ENCODE measurements at places on chromosomes 4 and X.
A peak's percentile ranks its signal among the peaks of the same experiment; 100 is the strongest.

DNA sequence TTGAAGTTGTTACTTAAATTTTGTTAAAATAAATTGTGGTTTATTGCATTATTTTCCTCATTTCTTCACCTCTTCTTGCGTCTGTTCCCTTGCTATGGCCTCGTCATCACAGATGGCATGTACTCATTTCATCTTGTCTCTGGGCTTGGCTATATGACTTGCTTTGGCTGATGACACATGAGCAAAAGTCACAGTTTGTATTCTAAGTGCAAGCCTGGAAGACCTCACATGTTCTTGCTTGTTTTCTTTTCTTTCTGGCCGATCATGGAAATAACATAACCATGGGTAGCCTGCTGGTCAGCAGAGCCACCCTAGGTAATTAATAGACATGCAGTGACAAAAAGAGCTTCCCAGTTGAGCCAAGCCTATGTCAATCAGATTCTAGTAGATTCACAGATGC, 527.9 kb downstream of the SPRY1 start:
- no peak for DNase-seq

DNA sequence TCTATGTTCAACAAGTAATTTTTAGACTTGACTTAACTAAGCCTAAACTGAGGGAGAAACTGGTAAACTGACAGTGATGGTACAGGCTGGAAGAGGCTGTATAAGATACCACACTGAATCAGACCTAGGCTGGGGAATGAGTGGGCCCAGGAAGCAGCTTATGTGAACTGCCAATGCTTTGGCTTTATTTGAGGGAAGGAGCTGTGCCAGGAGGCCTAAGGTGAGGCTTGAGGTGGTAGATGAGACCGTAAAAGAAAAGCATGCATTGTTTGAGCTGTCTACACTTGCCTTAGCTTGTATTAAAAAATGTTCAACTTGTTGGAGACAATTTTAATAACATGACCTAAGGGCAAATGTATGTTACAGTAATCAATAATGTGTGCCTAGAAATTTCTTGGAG, 96.2 kb downstream of the RS1 start:
- no peak for DNase-seq

GRCh38 chr4:13276357-13276756, 207.8 kb downstream of the RAB28 start:
- no peak for DNase-seq

DNA sequence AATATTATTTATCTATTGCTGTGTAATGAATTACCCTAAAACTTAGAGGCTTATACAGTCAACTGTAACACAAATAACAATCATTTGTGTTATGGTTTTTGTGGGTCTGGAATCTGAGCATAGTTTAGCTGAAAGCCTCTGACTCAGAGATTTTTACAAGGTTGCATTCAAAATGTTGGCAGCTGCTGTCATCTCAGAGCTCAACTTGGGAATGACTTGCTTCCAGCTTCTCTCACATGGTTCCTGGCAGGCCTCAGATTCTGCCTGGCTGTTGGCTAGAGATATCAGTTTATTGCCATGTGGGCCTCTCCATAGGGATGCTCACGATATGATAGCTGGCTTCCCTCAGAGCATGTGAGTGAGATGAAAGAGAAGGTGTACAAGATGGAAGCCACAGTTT, 70.2 kb upstream of the BRWD3 start:
- DNase-seq: no peak

GRCh38 chr4:145066063-145066501, 31.9 kb downstream of the ANAPC10 start:
- DNase-seq: no peak

- DNase-seq: peak; percentile 50
Observed at GRCh38 chrX:22135994-22136684, 104.0 kb downstream of the PHEX start.

GRCh38 chrX:40976981-40977380, 108.3 kb upstream of the USP9X start:
- DNase-seq: no peak

DNA sequence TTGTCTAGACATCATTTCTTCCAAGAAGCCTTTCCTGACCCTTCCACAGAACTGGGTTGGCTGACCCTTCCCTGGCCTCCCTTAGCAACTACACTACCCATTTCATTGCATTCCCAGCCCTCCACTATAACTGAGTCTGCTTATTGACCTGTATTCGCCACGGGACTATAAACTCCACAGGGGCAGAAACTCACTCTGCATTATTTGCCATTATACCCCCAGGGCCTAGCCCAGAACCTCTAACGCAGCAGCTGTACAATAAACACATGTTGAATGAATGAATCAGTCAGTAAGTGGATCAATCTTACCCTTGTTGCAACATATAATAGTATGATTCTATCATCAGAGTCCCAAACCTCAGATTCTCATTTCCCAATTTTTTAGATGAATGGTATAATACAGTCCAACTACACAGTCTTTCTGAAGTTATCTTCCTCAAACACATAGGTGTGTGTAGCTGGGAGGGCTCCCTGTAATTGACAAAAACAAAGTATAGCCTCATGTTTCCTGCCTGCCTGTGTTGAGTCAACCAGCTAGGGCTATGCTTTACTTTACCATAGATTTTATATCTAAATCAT, 209.3 kb downstream of the CHIC2 start:
- peak; percentile 39 for DNase-seq

GRCh38 chr4:76188557-76188956, 25.1 kb downstream of the SCARB2 start:
- no peak for DNase-seq

DNA sequence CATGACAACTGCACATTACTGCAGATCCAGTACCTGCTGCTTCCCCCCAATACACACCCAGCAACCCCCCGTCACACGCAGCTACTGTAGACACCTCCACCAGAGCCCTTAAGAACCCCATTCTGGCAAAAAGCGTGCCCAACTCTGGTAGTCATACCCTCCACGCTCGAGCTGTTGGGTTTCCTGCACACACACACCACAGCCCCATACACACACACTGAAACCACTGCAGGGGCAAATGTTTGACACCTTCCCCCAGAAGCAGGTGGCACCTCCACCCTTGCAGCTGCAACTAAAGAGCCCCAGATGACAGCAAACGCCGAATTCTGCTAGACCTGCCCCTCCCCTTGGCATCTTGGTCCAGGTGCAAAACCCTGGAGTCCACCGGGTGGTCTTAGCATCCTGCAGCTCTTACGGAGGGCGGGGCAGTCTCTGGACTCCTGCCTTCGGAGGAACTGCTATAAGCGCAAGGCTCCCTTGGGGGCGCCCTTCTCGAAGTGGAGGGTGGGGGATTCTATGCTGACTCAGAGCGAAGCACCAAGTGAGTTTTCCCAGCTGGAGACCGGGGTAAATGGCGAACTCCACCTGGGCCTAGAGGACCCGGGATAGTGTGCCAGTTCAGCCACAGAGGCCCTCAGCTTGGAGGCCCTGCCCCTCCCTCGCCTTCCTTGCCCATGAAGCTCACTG, 1.5 kb downstream of the FRMPD3 start:
- no peak for DNase-seq

- peak; percentile 6 for DNase-seq
Observed at GRCh38 chr4:102867278-102868152, 1.3 kb upstream of the CISD2 start.

- DNase-seq: no peak
Observed at GRCh38 chrX:38750551-38750950, 50.7 kb upstream of the MID1IP1 start.

DNA sequence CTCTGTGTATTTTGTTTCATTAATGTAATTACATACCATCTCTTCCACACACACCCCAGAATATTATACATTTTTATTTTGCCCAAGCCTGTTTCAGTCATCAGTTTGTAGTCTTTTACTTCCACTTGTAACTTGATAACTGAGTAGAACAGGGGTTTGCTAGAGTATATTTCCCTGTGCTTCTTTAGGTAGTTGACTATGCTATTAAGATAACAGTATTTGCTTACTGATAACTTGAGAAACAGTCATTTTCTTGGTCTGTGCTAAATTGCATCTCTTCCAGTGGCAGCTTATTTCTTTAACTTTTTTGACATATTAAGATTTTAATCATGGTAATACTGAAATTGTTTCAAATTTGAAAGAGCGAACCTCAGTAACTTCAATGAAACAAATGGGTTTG, 7.0 kb upstream of the XK start:
- DNase-seq: no peak

- no peak for DNase-seq
Observed at GRCh38 chr4:100504086-100504874, 13.5 kb downstream of the EMCN start.

DNA sequence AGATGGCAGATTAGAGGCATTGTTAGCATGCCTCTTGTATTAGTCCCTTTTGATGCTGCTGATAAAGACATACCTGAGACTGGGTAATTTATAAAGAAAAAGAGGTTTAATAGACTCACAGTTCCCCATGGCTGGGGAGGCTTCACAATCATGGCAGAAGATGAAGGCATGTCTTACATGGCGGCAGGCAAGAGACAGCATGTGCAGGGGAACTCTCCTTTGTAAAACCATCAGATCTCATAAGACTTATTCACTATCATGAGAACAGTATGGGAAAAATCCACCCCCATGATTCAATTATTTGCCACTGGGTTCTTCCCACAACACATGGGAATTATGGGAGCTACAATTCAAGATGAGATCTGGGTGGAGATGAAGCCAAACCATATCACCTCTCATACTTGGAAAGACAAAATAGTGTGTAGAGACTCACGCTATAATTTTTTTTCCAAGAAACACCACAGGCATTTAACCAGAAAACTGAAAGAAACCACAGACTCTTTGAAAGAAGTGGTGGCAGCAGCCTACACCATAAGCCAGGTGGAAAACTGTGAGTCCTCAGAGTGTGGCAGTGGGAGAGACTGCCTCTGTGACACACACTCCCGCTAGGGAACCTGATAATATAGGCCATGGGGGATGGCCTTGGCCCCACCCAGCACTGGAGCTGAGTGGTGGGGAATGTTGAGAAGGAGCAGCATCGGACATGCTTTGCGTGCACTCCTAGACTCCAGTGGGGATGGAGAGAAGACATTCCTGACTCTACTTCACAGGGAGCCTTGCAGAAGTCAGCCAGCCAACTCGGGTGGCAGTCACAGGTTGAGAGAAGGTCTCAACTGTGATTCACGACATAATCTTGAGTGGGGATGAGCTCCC, 51.5 kb downstream of the SLC2A9 start:
- no peak for DNase-seq

- no peak for DNase-seq
Observed at GRCh38 chr4:186025408-186025690, 43.6 kb upstream of the TLR3 start.

DNA sequence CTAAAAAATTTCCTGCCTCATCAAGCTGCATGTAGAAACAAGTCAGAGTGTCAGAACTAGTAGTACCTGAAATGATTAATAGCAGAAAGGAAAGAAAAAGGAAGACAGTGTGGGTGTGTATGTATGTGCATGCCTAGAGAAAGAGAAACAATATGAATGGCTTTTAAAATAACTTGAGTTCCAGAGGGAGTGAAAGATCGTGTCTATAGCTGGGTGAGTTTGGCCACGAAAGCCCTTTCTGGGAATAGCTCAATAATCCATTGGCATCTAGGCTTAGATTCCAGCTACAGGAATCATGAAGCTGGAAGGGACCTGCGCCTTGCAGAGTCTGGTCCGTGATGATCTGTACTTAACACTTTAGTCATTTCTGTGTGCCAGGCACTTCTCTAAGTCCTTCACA, 195.6 kb downstream of the RAPGEF2 start:
- DNase-seq: no peak

DNA sequence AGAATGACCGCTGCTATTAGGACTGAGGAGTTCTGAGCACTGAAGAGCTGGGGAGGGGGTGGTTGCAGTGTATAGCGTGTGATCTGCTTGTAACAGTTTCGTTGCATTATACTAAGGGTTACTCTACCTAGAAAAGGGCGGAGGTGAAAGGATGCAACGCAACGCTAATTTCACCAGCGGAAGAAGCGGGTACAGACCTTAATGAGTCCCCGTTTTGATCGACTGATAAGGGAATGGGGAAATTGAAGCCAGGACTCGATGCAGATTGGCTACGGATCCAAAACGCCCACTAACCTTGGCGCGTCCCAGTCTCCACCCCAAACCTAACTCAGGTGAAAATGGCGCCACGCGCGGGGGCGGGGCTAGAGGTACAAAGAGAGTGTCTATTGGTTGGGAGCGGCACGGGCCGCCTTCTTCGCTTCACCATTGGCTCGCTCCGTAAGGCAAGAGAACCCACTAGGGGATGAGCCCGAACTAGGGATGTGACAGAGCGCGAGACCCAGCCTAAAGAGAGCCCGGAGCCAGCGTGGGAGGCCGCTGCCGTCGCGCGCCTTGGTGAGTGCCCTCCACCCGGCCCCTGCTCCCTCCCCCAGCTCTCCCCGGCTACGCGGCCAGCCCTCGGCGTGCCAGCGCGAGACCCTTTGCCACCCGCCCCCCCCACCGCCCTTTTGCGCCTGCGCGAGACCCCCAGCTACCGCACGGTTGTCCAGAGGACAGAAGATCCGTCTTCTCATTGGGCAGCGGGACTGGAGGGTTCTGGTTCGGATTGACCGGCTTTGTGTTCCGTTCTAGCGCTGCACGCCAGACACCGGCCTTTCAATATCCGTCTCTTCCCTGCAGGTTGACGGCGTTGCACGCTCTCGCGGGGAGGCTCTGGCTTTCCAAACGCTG, at the start of gene EBP:
Gene EBP, plus strand, starts transcription at position 456 of the 891 bp plus-strand sequence. CDS start 1,964 bp downstream, outside the sequence.
- DNase-seq: peak; percentile 86

DNA sequence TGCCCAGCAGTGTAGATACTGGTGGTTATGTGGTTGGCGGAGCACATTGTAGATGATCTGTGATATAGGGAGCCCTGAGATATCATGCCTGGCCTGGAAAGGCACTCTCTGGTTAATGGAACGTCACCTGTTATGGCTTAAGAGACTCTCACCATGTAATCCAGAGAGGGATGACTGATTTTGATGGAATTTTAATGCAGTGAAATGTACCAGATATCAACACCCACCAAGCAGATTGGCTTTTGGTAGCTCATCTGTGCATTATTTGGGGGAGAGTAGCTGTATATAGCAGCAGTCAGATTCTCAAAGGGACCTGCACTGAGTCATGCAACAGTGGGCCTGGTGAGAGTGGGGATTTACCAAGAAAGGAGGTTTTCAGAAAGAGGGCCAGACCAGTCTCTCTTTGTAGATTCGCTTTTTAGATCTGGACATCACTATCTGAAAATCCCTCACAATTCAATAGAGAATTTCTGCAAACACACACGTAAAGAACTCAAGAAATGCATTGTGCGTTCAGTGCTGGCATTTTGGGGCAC, 17.3 kb downstream of the TSC22D3 start:
- no peak for DNase-seq

DNA sequence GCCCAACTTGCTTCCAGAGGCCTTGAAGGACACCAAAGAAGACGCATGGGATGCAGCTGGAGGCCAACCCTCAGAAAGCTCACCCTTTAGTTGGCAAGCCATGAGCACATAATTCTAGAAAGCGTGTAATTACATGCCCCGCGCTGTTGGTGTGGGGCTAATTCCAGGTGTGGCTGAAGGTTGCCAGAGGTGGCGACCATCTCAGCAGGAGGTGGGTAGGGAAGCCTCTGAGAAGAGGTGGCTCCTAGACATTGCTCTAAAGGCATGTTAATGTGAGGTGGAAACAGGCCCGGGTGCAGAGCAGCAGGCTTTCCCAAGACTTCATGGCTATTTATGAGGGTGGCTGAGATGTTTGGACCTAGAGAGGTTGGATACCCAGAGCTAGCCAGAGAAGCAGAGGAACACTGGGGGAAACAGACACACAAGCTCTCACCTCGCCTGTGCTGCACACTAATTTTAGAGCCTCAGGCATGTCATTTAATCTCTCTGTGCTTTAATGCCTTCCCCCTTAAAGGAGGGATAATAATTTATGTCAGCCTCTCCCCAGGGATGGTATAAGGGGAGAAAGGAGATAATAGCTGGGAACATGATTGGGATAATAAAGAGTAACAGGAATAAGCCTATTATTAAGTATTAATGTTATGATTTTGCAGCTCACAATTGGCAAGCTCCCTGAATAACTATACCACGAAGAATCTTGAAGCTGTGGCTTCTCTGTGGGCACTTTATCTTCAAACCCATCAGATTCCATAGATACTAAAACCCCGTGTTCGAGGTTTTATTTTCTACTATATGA, 60.0 kb upstream of the HELT start:
- DNase-seq: no peak
